ENCODE measurements at places on chromosomes 16 and 17.

DNA sequence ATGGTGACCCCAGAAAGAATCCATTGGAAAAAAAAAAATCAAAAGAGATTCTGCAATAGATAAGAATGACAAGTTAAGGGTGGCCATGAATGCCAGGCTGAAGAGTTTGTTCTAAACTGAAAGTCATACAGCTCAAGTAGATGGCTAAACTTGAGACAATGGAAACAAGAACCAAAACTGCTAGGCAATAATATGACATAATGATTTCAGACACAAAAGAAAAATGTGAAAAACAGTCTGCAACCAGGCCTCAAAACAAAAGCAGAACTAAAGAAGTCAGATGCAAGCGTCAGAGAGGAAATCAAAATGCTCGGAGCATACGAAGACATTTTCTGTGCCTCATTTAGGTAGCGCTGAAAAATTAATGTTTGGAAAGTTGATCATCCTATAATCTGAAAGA, 54.4 kb upstream of the YPEL2 start:
- no peak for DNase-seq

DNA sequence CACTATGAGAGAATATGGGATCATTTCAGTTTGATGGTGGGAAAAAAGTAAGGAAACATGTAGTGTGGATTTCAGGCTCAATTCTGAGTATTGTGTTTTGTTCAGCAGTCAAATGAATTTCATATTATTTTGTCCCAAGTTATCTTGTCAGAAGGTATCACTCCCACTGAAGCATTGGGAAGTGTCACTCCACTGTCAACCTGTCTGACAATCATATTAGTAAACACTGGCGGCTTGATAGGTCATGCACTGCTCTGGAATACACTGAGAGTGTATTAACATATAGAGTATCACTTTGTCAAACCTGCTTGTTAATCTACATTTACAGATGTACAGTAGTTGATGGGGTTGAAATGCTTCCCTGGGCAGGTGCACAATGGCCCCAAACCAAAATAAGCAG, 203.6 kb downstream of the HS3ST3A1 start:
- DNase-seq: no peak

- no peak for DNase-seq
These were observed 81.4 kb upstream of the CRHR1 start for GRCh38 chr17:45702666-45703266.

- DNase-seq: no peak
These were observed 565 bp downstream of the DDX52 start for GRCh38 chr17:37642681-37643080.

- no peak for DNase-seq
These were observed 104.7 kb downstream of the LITAF start for GRCh38 chr16:11481987-11482386.

GRCh38 chr17:72376526-72377345, 255.9 kb downstream of the SOX9 start:
- no peak for DNase-seq

GRCh38 chr17:12089809-12090384, 69.2 kb downstream of the MAP2K4 start:
- peak; percentile 2 for DNase-seq

DNA sequence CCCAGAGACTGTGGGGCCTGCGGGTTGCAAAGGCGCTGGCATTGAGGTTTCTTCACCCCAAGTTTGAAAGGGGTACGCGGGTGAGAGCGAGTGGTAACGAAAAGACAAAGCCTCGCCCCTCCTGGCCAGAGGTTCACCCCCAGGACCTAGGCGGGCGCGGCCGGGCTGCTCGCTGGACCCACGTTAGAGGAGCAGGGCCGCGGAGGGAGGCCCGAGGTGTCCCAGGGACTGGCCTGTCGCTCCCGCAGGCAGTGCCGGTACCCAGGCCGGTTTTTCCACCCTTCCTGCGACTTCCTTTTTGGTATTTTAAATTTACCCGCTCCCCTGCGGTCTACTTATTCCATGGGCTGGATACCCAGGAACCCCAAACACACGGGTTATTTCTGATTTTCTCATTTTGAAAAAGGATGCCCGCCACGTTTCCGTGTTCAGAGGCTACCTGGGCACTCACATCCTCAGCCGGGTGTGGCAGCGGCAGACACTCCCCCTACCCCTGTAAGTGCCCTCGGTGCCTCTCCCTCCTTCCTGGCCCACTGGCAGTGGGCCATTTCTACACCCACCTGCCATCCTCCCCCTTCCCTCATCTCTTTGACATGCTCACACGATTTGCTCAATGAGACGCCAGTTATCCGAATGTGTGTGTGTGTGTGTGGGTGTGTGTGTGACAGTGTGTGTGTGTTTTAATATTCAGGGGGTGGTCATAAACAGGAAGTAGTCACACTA, 1.6 kb upstream of the FOXL1 start:
- no peak for DNase-seq

DNA sequence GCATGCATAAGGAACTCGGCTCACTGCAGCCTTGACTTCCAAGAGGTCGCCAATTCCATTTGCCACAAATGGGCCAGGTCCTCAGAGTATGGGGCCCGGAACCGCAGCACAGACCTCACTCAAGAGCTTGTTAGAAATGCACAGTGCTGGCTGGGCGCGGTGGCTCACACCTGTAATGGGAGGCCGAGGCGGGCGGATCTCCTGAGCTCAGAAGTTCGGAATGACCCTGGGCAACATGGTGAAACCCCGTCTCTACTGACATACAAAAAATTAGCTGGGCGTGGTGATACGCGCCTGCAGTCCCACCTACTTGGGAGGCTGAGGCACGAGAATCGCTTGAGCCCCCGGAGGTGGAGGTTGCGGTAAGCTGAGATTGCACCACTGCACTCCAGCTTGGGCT, 19.6 kb upstream of the N4BP1 start:
- DNase-seq: no peak

DNA sequence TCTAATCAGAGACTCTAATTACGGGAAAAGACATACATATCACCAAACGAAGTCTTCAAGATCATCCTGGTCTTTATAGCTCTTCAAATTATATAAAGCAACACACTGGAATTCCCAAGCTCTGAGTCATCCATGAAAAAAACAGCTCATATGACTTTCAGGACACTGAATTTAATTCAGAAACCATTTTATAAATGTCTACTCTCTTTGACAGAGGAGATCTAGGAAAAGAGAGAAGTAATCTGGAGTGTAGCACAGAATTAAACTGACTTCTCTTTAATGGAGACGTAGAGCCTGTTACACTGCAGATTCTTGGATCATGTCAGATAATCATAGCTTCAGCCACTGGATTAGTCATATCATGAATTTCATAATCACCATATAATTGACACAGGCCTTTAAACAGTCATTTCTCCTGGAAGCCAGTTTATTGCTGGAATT, 86.8 kb upstream of the WSB1 start:
- DNase-seq: no peak

DNA sequence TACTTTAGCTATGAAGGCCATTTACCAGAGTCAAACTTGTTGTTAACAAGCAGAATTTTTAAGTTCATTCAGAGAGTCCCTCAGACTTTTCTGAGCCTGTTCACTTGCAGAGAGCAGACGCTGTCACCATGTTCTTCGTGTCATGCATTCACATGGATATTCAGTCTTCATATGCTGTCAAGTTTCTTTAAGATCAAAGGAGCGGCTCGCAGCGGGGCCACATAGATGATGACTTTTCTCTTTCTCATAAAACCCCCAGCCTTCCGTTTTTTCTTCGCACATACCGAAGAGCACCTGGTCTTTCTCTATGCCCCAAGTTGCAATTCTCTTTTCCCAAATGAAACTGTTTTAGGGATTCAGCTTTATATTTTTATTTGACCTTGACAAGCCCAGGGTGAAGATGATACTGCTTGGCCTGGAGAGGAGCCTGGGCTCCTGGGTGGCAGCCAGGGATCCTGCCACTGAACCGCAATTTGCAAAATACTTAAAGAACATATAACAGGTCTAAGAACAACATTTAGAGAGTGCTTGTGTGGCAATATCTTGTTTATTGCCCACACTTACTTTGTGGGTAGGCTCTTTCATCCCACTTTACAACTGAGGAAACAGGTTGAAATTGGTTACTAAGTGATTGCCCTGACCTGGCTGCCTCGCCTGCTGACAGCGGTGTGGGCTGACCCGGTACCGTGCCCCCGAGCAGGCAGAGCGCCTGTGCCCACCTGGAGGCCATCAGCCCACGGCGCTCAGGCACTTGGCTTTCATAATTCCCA, 22.9 kb downstream of the SEC14L1 start:
- DNase-seq: no peak

- no peak for DNase-seq
These were observed 232.2 kb downstream of the ZNF423 start for GRCh38 chr16:49623501-49624266.

GRCh38 chr16:11218604-11218962, 37.4 kb downstream of the SOCS1 start:
- no peak for DNase-seq

DNA sequence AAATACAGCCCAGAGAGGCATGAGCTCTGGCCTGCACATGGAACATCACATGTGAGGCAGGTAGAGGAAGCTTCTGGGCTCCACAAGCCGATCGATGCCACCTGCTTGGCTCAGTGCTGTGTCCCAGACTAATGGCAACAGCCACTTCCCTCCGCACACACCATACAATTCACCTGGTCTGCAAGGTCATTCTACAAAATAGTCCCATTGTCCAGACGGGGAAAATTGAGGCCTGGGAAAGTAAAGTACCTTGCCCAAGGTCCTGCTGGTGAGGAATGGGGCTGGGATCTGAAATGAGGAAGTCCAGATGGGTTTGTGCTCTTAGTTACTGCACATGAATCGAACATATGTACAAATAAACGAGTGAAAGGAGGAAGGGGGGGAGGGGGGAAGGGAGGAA, 88.0 kb downstream of the LITAF start:
- DNase-seq: no peak

GRCh38 chr17:65552214-65552613, 9.2 kb downstream of the AXIN2 start:
- DNase-seq: no peak

- DNase-seq: no peak
These were observed 902 bp downstream of the KAT2A start for GRCh38 chr17:42120161-42120769.

GRCh38 chr17:57160624-57161023, 75.6 kb downstream of the AKAP1 start:
- no peak for DNase-seq

DNA sequence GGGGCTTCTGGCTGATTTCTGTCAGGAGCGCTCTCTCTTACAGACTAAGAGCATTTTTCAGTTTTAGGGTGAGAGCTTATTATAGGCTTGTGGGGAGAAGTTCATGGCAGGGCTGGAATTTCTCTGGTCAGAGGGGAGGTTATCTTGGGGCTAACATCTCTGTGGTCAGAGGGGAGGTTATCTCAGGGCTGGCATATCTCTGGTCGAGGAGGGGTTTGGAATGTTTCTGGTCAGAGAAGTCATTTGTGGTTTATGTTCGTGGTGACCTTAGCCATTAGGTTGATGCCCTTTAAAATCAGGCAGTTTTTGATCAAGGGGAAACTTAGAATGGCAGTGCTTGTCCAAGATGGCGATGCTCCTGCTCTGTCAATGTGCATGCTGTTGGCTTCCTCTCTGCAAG, 10.8 kb upstream of the USP31 start:
- no peak for DNase-seq

DNA sequence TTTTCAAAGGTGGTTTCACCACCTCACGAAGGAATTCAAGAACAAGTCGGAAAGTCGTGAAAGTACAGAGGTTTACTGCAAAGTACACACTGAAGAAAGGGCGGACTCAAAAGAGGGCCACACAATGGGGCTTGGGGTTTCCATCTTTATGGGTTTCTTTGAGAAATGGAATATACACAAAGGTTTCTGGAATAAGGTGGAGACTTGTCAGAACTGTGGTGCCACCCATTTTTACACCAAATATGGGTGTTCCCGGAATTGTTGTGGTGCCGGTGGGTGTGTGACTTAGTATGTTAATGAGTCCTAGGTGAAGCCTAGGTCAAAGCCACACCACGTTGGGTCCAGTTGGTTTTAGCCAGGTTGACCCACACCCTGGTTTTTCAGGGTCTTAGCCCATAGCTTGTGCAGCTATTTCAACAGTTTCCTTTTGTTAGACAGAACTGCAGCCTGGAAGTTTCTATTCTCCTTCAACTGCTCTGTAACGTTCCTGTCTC, 567 bp upstream of the GCSH start:
- DNase-seq: no peak

GRCh38 chr16:28923652-28924398, 1.2 kb downstream of the RABEP2 start:
- DNase-seq: no peak

DNA sequence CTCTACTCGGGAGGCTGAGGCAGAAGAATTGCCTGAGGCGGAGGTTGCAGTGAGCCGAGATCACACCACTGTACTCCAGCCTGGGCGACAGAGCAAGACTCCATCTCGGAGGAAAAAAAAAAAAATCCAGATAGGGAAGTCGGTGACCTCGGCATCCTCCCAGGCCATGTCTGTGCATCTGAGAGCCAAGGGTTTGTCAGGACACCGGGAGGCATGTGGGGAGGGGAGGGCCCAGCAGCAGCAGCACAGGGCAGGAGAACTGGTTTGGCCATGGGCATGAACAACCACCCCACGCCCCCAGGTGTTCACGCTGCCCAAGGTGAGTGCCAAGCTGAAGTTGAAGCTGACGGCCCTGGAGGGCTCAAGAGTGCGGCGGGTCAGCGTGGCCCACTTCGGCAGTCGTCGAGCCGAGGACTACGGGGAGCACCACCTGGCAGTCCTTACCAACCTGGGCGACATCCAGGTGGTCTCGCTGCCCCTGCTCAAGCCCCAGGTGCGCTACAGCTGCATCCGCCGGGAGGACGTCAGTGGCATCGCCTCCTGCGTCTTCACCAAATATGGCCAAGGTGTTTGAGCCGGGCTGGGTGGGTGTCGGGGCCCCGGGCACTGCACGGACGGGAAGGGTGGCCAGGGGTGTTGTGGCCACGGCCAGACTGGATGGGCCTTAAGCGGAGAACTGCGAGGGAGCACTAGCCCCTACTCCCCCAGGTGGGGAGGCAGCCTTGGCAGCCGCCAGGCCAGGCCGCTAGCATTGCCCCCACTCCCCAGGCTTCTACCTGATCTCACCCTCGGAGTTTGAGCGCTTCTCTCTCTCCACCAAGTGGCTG, 14.7 kb upstream of the MYO15B start:
- no peak for DNase-seq

DNA sequence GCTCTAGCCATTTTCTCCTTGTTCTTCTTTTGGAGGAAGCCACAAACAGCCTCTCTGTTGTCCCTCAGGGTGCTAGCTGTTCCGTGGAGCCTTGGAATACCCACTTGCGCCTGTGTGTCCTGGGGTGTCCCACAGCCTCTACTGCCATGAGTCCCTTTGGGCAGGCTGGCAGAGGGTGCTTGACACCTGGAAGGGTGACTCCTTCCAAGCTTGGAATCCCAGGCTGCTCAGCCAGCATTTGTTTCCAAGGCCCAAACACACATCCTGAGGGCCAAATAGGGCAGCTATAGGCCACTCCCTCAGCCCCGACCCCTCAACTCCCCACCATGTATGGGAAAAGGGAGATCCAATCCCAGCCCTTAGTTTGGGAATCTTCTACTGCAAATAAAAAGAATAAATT, 14.9 kb downstream of the ZNHIT3 start:
- no peak for DNase-seq

DNA sequence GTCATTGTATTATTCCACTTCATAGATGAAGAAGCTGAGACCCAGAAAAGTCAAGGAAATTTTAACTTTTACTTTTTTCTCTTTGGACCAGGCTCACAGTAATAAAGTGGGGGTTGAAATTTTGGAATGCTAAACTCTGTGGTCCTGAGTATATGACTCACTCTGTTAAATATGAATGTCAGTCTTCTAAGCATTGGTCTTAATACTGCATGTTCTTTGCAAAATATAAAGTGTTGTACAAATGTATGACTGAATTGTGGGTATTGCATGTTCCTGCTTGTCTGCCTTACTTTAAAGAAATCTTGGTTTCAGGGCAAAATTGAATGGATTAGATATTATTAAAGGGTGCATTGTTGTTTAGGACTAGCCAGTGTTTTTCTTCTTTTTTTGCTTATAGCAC, 950.8 kb upstream of the GOT2 start:
- no peak for DNase-seq
